ENCODE measurements at places on chromosomes 7 and 10.
A peak's percentile ranks its signal among the peaks of the same experiment; 100 is the strongest.

DNA sequence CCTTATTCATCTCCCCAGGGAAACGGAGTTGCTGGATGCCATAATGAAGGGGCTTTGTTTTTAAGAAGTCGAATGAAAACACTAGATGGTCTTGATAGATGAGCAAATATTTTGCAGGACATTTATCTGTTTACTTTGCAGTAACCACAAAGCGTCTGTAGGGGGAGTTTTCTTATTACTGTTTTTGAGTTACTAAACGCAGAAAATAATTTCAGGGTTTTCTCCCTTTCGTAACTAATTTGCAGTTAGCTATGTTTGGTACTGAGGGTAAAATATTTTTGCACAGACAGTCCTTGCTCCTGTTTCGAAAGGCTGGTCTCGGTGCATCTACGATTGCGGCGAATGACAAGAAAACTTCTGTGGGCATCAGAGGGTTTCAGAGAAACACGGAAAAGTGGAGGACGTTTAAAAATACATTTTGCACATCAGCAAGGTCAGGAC, 505.6 kb upstream of the MKI67 start:
- DNase-seq: peak; percentile 18

GRCh38 chr10:118922226-118922625, 107.3 kb upstream of the NANOS1 start:
- no peak for DNase-seq

- no peak for DNase-seq
These were observed 31.5 kb downstream of the ASB13 start for GRCh38 chr10:5634918-5635317.

DNA sequence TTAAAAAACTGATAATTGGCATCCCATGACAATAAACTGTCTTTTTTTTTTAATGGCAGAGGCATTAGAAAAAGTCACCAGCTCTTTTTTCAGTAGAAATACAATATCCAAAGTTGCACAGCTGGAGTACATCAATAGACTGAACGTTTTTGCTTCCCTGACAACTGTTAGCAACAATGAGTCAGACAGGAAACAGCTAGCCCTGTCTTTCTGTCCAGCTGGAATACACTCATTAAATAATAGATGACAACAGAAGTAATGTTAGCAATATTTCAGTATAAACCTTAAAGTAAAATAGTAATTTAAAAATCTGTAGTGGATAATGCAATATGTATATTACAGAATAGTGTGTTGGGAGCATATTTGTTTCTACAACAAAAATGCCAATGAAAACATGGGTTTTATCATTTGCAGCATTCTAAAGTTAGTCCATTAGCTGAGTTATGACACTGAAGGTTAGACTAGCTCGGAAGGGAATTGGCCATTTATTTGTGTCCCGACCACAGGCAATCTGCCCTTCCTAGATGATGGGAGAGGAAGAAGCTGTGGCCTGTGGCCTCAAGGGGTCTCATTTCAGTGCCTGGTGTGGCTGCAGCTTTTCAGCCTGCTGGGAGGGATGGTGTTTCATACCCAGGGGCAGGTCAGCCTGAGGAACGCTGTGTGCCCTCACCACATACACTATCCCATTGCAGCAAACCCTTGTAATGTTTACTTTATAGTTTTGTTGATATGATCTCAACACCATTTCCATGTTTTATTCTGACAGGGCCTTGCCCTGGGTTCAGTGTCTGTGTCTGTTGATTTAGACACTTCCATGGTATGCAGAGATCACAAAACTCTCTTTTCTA, 173.3 kb downstream of the SLC16A9 start:
- DNase-seq: no peak

GRCh38 chr7:145212050-145212449, 376.2 kb upstream of the TPK1 start:
- DNase-seq: no peak

DNA sequence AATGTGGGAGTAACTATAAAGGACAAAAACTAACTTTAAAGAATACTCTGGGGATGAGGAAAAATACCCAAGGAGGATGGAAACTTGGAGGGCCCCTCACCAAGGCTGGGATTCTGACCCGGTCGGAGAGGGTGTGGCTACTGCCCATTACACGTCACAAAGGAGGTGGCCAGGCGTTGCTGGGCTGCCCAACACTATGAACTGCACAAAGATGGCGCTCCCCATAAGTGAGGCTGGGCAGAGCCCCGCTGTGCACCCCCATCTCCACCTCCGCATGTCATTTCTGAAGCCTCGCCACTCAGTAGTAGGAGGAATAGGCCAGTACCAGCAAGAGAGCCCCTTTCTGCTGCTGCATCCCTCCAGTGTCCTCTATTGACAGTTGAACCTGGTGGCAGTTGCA, 290.1 kb upstream of the ZNF32 start:
- no peak for DNase-seq

DNA sequence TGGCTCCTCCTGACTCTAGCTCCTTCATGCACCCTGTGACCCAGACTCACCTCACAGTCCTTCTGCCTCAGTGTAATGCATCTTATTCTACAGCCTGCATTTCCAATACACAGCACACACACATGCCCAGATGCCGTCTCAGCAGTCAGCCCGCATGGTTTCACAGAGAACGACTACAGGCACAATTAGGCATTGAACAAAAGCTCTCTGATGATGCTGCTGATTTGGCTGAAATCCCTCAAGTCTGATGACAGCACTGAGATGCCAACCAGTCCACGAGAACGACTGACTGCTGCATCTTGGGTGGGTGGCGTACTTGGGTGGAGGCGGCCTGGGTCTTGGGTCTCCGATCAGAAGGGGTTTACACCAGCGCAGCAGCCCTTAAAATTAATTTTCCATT, 200.4 kb downstream of the TAX1BP1 start:
- no peak for DNase-seq

- DNase-seq: peak; percentile 24
These were observed 257.1 kb downstream of the GLI3 start for GRCh38 chr7:41979834-41980307.

DNA sequence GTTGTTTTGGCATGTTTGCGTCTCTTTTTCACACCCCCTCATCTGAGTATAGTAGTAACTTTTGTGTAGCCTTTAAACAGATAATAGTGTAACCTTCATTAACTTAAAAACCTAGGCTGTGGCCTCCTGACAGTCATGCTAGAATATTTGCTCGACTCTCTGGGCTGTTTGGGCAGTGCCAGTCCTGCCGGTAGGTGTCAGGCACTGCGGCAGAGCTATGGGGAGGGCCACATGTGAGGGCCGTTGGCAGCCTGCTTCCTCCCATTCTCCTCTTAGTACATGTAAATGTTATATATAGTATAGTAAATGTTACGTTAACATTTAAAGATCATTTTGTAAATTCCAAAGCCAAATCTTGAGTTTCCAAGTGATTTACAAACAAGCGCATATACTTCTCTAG, 26.1 kb downstream of the BCCIP start:
- no peak for DNase-seq

- DNase-seq: no peak
These were observed 157.5 kb downstream of the DGKB start for GRCh38 chr7:14745076-14745475.

DNA sequence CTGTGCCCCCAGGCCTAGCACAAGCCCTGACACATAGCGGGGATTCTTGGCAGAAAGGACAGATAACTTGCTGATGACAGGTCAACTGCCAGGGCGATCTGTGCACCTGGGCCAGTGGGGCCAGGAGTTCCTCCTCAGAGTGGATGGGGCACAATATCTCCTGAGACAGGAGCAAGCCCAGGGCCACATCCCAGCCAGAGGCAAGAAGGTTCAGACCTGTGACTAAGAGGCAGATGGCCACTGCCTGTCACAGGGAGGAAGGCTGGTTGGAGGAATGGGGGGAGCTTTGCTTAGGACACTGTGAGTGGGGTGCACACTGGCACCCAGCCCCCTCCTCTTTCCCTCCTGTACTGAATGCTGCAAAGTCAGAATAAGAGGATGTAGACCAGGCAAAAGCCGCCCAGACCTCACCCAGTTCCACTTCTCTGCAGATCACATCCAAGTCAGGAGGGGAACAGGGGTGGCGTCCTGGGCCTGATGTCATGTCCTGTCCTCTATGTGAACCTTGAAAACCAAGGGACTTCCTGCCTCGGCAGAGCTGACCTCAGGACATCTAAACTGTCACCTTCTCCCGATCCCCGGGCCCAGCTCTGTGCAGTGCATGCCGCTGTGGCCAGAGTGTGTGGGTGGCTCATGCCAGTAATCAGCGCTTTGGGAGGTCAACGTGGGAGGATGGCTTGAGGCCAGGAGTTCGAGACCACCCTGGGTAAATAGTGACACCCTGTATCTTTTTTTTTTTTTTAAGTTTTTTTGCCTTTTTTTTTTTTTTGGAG, 1.3 kb downstream of the GUSB start:
- DNase-seq: no peak

DNA sequence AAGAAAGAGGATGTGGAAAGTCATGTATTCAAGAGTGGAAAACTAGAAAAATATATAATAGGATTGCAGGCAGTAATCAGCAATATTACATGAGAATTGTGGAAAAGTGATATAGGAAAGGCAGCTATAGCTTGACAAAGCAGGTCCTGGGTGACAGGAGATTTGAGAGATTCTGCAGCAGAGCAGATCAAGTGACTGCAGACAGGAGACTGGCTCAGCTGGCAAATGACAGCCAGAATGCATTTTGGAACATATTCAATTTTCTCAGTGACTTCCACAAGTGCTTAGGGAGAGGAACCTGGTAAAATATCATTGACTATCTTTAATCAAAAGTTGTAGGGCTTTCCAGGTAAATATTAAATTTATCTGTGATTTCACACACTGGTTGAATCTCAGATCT, 260.5 kb upstream of the CACNA2D1 start:
- DNase-seq: no peak

DNA sequence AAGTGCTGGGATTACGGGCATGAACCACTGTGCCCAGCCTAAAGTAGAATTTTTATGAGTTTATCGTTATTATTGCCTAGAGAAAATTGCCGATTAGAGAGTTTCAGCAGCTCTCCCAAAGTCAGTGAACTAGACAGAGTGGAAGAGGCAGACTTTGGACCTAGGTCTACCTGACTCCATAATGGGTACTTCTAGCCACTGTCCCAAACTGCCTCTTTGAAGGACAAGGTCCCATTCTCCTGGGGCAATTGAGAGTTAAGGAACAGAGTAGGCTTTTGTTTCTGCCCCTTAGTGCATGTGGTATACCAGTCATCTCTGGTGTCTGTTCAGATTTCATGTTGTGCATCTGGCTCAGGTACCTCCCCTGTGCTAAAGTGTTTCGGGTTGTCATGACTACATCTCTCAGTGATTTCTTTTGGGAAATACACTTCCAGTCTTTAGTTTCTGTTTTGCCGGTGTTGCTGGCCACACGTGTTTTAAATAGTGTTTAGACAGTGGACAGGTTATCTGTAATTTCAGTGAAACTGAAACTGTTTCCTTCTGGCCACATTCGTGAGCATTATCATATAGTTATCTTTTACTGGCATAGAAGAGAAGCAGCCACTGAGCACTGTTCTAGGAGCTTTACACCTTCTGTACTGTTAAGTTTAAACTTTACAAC, 4.7 kb downstream of the TMEM236 start:
- no peak for DNase-seq

- DNase-seq: no peak
These were observed 77.2 kb downstream of the HIF1AN start for GRCh38 chr10:100612601-100613595.

GRCh38 chr7:134750083-134751062, 29.1 kb upstream of the CALD1 start:
- DNase-seq: peak; percentile 64

DNA sequence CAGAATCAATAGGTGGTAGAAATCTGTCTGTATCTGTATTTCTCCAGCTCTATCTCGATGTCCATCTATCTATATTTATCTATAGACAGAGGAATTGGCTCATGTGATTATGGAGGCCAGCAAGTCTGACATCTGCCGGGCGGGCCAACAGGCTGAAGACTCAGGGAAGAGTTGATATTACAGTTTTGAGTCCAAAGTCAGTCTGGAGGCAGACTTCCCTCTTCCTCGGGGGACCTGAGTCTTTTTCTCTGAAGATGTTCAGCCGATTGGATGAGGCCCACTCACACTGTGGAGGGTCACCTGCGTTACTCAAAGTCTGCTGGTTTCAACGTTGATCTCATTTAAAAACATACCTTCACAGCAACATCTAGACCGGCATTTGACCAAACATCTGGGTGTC, 98.7 kb downstream of the RAMP3 start:
- peak; percentile 23 for DNase-seq

GRCh38 chr7:94223375-94224084, 171.2 kb upstream of the COL1A2 start:
- DNase-seq: peak; percentile 72

DNA sequence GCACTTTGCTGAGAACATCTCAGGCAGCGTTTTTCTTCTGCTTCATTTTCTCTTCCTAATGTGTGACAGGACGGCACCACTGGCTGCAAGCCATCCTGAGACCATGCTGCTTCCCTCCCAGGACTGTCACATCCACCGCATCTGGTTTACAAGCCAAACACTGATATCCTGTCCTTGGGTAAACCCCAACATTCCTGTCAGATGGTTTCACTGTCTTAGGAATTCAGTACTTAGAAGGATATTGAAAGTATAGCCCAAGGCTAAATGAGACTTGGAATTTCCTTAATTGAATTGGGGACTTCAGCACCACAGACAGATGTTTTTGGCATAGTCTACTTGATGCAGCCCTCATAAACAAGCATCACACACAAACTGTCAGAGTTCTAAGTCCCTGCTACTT, 74.2 kb upstream of the PLXNA4 start:
- no peak for DNase-seq

DNA sequence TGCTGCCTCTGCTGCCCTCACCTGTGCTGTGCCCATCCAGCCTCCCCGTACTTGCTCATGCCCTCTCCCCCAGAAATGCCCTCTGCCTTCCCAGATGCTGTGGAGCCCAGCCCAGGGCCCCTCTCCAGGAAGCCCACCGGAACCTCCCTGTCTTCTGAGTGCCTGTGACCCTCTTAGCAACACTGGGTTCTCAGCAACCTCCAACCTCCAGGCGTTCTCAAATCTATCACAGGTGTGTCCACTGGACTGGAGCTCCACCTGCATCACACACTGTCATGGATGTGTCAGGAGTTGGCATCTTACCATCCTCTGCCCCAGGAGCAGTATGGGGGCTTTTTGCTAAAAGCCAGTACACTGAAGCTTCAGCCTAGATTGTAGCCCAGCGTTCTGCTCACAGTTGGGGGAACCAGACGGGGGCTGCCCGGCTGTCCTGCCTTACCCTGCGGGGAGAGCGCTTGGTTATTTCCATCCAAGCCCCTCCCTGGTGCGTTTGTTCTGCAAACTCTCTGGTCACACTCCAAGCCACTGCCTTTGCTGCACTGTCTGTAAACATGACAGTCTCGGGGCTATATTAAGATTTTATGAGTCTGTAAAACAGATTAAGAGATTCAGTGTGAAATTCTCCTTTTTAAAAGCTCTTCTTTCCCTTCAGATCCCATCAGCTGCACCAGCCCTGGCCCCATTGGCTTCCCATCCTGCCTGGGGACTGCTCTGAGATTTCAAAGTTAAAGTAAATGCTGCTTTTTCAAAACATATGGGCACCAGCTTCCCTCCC, 71.3 kb upstream of the CPXM2 start:
- no peak for DNase-seq

DNA sequence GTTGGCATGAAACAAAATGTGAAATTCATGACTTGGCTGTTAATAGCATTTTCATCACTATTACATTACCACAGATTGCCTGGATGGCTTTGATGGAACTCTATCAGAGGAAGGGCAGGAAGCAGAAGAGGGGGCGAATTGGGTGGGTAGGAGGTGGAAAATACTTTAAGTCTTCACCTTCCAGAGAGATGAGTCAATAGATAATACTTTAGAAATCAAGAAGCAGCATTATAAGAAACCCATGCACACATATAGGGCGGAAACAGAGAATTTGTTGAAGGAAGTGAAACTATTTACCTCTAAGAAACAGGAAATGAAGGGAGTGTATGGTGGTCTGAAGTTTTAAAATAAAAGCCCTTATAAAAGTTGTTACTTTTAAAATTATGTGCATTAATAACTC, 152.1 kb upstream of the TARP start:
- DNase-seq: no peak
